Activated CD4-positive, alpha-beta T cell treated with anti-CD3 and anti-CD28 coated beads for 4 hours (primary cell): ENCODE measurements at places on chromosomes 6 and 20.

DNA sequence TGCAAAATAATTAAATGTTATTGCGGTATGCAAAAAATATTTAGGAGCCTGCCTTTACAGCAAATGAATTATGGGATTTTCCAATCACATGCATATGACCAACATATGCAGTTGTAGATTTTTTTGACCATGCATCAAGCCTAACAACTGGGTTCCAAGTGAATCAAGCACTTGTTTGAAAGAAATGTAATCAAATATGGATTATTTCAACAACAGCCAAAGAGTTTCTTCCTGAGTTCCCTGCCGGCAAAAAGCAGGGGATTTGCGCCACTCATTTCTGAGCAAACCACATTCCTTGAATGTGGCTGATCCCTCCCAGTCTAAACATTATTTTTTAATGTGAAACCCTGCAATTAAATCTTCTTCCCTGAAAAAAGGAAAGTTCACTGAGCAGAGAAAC is 100.1 kb upstream of the ADTRP start:
- no peak for DNase-seq

- no peak for DNase-seq
Observed at GRCh38 chr6:154783229-154783628, 50.0 kb downstream of the SCAF8 start.

DNA sequence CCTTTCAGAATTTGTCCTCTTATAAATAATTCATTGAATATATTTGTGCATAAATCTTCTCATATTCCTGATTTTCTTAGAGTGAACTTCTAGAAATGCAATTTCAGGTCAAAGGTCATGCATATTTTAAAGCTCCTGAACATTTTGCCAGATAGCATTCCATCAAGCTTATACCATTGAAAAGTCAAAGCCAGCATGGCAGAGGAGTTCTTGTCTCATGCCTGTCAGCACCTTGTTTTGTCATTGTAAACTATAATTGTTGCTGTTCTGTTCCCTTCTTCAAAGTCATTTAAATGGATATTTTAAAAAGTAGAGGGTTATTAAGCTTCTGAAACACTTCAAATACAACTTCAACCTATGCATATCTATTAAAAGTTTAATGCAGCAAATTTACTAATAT is 170.6 kb downstream of the EYA4 start:
- no peak for DNase-seq

- no peak for DNase-seq
Observed at GRCh38 chr6:75084872-75085381, 120.9 kb downstream of the COL12A1 start.

DNA sequence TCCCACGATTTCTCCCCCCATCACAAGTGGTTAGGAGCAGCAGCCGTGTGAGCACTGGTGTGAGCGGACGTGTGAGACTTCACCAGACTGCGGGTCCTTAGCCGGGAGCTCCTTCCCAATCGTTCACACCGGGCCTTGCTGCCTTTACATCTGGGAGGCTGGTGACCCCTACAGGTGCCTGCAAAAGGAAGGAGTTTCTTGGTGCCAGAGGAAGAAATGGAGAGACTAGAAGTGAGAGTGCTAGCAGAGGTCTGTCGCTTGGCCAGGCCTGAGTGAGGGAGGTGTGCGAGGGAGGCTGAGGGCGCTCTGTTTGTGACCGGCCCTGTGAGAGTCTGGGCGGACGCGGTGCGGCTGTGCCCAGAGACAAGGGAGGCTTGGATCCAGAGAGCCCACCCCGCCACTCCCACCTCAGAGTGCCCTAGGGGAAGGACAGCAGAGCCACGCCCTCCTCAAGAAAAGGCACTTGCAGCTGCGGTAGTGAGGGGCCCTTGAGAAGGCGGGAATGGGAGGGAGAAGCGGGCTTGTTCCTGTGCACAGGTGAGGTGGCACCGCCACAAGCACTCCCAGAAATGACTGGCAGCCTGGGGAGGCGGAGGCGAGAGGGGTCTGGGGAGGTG is 10.0 kb upstream of the ARMC2 start:
- no peak for DNase-seq

DNA sequence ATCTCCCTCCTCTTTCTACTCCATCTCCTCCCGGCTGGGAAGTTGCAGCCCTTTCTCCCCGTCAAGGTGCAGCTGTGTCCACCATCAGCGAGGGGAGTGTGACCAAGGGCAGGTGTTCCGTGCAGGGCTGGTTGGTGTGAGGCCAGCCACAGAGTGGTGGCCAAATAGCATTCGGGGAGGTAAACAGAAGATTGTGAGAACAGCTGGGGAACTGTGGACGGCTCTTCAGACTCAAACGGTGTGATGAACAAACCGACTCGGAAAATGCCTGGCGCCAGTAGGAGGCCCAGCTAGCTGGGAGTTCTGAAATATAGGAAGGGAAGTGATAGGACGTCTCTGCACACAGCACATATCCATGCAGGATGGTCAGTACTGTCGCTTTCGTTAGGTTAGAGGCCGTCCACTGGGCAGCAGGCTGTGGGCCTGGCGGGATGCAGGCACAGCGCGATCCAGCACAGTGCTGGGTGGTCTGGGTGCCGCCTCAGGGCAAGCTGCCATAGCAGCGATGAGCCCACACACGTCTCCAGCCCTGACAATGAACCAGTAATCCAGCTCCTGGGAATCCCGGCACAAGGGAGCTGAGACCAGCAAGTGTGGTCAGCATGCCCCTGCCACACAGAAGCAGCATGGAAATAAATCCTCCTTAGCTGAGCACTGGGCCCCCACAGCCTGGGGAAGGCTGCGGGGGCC is 258.1 kb downstream of the TAF4 start:
- DNase-seq = no peak

- DNase-seq = no peak
Observed at GRCh38 chr20:43189554-43190331, at the start of gene PTPRT. Gene PTPRT (minus strand): TSS chr20:43189906. CDS start chr20:43189733, 173 bp downstream.

DNA sequence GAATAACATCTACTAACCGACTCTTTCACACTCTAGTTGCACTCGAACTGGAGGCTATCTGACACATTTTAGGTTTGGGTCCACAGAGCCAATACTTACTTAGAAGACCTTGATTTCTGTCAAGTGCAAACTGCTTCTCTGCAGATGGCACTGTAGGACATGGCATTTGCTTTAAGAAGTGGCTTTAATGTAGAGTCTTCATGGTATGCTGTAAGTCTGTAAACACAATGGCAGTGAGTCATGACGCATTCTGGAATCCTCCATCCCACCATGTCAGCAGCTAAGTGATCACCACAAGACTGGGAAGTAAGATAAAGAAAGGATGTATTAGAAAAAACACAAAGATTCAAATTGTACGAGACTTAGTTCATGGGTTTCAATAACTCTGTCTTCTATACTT is 377.0 kb upstream of the NOX3 start:
- no peak for DNase-seq

DNA sequence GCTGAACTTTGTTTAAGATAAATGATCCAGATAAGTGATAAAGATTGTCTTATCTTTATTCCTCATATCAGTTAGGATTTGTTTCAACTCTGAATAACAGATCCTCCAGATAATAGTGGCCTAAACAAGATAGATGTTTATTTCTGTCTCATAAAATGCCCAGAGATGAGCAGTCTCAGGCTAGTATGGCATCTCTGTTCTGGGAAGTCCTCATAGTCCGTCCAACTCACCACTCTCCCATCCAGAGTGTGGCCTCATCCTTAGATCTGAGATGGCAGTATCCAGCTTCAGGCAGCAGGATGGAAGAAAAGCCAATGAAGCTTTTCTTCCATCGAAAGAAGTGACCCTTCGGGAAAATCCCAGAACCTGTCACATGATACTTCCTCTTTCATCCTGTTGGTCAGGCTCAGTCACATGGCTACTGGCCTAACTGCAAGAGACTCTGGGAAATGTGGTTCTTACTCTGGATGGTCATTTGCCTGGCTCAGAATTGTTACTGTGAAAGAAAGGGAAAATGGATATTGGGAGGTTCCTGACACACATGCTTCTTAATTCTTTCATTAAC is 29.4 kb upstream of the TAGAP start:
- DNase-seq = no peak

GRCh38 chr20:25626779-25627178 is 3.0 kb upstream of the NANP start:
- no peak for DNase-seq

DNA sequence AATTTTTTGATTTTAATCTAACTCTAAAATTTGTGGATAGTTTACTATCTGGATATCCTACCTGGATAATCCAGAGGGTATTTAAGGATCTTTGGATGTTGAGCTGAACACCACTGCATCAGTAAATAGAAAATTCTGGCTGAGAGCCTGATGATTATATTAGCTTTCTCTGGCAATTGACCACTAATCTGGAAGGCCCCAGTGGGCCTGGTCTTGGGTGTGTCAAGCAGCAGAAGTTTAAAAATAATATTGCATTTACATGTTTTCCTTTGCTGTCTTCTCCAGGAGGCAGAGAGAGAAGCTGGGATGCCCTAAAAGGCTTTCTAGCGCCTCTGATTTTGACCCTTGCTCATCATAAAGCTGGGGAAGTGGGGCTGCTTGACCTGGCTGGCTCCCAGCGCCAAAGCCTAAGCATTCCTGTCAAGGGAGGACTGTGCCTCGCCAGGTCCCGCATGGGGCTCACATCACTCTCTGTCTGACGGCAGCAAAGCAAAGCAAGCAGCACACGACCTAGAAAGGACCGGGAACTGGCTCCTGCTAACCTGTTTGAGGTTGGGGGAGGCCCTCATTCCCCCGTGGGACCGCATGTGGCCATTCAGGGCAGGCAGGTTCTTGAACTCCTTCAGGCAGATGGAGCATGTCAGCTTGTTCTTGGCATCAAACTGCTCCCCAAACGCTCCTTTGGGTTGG is 46.6 kb upstream of the MRPS10 start:
- DNase-seq = no peak

- no peak for DNase-seq
Observed at GRCh38 chr20:44008806-44009678, 94.4 kb downstream of the TOX2 start.

- no peak for DNase-seq
Observed at GRCh38 chr20:9160331-9160730, 91.4 kb downstream of the PLCB4 start.

DNA sequence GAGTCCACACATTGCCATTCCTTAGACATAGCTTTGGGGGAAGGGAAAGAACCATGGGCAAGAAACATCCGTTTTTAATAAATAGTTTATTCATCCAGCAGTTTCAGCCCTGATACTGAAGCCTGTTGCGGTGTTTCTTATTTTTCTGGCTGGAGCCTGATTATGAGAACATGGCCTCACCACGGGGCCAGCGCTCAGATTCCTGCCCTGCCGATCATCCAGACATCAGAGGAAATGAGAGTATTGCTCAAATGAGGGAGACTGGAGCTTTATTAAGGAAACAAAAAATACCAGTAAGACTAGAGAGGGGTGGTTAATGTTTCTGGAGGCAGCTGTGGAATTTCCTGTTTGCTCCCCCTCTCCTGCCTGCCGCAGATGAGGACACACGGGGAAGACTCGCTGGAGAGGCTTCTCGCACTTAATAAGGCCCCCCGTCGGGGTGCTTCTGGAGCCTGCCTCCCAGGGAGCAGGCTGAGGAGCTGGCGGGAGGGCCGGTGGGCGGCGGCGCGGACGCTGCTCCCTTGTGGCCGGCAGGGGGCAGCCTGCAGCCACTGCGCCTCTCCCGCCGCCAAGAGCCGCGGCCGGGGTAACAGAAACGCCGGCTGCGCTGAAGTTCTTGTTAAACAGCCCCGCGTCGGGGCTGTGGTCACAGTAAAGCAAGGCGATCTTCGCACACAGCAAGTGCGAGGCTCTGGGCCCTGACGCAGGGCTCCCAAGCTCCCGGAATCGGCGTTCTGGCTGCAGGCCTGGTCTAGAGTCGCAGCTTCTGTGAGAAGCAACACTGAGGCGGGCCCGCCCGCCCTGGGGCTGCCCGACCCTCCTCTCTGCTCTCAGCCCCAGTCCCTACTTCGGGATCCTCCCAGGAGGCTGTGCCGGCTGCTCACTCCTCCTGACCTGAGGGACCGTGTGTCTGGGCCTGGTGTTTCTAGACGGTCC is 17.5 kb downstream of the LEMD2 start:
- DNase-seq = peak; percentile 59

- no peak for DNase-seq
Observed at GRCh38 chr6:143773506-143774150, 69.5 kb upstream of the LTV1 start.

DNA sequence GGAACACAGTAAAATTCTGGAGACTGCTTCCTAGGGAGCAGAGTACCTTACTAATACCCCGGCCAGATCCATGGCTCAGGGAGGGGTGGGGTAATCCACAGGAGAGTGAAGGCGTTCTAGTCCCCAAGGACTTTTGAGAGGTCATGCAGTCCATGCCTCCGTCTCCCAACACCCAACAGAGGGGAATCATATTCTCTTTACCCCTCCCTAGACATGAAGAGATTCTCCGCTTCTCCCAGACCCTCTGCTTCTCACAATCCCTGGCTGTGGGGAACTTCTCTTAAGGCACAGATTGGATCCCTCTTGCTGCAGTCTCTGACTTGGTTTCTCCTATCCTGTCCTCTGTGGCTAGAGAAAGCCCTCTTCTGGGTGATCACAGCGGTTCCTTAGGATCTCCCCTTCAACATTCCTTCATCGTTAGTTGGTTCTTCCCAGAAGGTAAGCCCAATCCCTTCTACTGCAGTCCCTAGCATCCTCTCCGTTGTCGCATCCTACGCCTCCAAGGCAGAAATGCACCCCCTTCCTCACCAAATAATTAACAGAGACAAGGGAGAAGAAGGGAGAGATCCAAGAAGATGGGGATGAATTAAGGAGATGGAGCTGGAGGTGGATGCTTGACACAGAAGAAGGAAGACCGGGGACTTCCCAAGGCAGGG is 562 bp downstream of the GGT7 start:
- no peak for DNase-seq

DNA sequence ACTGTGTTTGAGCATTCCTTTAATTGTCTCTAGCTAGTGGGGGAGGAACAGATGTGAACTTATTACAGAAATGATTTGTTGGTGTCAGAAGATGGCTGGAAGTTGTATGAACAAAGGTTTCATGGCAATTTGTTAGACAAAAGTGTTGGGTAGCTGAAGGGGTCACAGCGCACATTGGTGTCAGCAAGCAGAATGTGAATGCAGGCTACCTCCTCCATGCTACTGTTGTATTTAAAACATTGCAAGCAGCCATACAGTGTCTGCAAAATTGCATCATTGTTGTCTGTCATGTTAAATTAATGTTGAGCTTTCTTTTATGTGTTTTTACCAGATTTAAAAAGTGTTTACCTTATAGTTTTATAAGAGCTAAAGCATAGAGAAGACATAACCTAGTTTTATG is 6.2 kb downstream of the LRRC1 start:
- DNase-seq = no peak

DNA sequence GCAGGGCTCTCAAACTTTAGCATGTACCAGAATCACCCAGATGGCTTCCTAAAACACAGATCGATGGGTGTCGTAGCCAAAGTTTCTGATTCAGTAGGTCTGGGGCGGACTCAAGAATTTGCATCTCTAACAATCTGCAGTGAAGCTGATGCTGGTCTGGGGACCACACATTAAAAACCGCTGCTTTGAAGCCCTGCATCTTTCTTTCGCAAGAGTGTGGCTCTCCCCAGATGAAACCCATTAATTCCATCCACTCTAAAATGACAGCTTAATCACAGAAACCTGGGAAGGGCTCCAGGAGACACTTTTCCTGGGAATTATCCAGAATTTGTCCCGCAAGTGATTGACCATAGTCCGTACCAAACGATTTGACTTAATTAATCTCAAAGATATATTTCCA is 319.8 kb upstream of the PLCB4 start:
- no peak for DNase-seq

- DNase-seq = peak; percentile 39
Observed at GRCh38 chr6:34248198-34248726, 544 bp downstream of the SMIM29 start.
